ENCODE measurements at places on chromosomes 2 and 18.

GRCh38 chr2:37443082-37443481 is 98.7 kb downstream of the QPCT start:
- no peak for DNase-seq

DNA sequence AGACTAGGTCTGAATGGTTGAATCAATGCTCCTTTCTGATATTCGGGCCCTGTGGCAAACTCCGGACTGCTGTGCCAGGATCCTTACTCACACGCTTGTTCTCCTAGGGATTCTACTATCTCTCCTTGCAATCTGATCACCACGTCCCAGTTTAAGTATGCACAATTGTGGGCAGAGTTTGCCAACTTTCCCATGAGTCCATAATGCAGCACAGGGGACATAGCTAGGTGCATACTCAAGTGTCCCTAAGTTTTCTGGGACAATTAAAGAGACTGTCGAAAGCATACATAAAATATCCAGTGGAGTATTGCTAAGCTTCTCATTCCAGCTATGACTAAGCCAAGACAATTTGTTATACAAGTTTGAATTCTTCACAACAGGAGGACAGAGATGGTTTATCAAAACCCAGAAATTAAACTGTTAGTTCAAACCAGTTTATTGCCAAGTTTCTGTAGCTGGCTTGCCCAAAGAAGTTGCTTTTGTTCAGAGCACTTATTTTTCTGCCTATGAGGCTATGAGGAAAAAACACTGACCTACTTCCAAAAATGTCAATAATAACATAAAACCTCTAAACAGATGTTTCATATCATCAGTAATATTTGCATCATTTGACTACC is 136.1 kb downstream of the EXOC6B start:
- DNase-seq, result no peak

DNA sequence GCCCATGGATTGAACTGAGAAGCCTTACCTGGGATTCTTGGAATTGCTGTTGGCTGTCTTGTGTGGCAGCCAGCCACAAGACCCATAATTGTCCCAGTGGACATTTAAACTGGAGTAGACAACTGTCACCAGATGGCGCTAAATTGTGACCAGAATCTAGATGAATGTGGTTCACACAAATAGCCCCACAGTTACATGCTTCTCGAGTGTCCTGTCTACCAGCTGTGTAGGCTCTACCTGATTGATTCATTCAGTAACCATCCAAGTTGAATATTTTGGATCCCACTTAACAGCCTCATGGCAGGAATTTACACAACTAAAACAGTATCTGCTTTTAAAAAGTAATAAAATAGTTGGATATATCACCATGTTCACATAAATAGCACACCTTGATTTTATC is 73.2 kb downstream of the MAP4K4 start:
- DNase-seq, result no peak

DNA sequence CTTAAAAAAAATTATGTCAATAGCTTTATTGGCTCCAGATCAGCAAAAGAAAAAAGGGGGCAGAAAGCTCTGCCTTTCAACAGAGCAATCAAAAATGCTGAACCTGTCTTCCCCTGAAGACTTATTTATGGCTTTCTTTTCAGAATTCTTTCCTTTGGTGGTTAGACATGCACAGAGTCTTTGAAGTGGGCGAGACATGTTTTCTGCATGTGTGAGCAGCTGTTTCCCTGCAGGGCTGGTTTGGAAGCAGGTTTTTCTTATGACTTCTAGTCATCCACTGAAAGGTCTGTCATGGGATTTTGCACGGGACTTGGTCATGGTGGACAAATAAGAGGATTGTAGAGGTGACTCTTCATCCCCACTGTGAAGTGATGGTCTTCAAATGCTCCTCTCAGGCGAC is 160.3 kb downstream of the VAPA start:
- DNase-seq, result no peak

DNA sequence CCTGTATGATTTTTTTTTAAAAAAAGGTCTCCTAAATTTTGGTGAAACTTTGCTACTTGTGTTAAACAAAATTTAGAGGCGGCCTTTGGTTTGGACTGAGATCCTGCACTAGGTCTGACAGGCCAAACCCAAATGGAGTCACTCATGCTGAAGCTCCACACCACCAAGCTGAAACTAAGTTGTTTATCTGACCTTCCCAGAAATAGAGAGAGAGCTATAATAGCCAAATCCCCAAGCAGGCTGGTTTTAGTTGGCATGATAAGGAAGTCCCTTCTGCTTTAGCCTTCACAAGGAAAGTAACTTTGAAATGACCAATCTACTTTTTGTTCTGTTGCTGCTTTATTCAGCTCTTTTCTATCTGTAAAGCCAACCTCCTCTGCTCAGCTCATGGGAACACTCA is 17.1 kb upstream of the THUMPD2 start:
- DNase-seq, result no peak

- no peak for DNase-seq
These were observed 114.6 kb downstream of the ACVR1 start for GRCh38 chr2:157761520-157761919.

DNA sequence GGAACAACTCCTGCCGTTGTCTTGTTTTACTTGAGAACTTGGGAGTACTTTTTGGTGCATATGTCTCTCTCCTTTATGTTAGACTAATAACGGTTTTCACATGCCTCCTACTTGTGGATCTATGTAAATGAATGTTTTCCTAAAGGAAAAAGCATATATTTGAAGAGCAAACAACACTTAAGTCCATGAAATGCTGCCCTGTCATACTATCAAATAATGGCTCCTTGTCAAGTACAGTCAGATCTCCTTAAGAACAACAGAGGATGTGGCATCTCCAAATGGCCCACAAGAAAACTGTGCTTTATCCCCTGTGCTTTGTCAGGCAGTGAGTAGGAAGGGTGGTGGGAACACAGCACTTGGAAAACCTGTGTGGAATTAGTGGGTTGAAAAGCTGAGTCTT is 198.2 kb downstream of the PTGR3 start:
- DNase-seq, result no peak

DNA sequence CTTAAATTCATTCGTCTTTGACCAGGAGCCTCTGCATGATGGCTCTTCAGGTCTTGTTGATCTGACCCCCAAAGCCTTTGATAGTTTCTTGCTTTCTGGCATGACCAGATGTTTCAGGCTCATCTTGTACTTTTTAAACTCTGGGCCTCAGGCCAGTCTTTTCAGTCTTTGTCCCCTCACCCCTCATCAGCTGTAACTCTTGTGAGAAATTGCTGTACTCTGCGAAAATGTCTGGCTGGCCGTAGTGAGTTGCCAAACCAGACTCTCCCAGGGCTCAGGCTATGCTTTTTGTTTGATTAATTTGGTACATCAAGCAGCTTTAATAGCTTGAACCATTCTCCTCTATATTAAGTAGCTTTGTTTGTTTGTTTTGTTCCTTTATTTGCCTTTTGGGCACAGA is 75.9 kb downstream of the BABAM2 start:
- DNase-seq, result no peak

GRCh38 chr18:3265564-3266033 is 3.7 kb downstream of the MYL12B start:
- no peak for DNase-seq

- DNase-seq, result no peak
These were observed 8.1 kb downstream of the SMAD7 start for GRCh38 chr18:48942554-48943261.

DNA sequence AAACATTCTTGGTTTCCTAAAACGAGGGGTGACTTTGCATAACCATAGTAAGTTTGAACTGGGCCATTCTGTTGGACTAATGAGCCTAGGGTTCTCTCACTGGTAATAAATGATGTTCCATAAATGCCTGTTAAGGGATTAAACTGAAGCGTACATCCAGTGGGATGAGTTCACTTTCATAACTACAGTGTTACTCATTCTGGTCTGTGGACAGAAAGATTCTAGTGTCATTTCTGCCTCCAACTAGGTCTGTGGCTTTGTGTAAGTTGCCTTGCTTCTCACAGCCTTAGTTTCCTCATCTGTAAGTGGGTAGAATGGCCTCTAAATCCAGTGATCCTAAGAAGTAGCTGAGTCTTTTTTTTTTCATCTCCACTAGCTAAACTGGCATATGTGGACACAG is 1860.6 kb upstream of the PIK3C3 start:
- DNase-seq, result no peak

- DNase-seq, result no peak
These were observed 115.2 kb downstream of the TTC32 start for GRCh38 chr2:19786408-19787058.

DNA sequence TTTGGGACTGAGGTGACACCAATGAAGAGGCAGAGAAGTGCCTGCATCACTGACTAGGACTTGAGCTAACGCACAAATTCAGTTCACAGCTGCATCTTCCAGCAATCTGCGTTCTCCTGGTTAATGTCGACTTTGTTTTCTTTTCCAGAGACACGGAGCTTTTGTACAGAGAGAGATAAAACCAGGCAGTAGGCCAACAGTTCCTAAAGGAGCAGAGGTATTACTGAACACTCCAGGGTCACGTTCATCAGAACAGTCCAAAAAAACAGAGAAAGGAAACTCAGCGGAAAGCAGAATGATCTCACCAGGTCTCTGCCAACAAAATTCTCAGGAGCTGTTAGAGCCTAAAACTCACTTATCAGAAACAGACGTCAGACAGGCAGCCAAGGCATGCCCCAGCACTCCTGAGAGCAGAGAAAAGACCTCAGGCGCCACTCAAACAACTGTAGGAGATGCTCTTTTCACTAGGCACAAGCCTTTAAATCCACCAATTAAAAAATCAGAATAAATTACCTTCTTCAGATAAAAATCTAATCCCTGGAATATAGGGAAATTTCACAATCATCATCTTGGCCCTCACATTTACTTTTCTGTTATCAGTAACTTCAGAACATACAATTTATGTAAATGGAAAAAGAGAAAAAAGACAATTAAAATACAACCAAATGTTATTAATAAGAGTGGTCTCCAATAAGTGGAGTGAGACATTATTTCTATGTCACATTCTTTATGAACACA is 95.9 kb upstream of the SPTBN1 start:
- DNase-seq, result no peak

- DNase-seq, result no peak
These were observed 52.1 kb downstream of the NEMP2 start for GRCh38 chr2:190482451-190482850.

- no peak for DNase-seq
These were observed 49.1 kb upstream of the MYCN start for GRCh38 chr2:15890936-15891905.

- no peak for DNase-seq
These were observed 1627.6 kb upstream of the ZEB2 start for GRCh38 chr2:146147448-146148012.

GRCh38 chr2:229087843-229088516 is 183.1 kb downstream of the PID1 start:
- DNase-seq, result no peak

DNA sequence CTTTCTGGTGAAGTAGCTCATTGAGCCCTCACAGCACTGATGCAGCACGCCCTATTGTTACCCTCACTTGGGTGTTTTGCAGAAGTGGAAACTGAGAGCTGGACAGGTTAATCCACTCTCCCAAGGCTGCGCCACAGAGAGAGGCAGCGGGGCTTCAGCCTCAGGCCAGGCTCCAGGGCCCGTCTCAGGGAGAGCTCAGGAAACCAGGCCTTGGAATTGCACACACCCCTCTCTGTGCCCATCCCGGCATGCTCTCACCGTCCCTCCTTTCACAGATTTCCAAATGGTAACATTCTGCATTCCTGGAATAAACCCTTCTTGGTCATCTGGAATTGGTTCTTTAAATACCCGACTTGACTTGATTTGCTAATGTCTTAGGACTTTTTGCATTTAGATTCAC is 51.5 kb downstream of the TWIST2 start:
- no peak for DNase-seq

DNA sequence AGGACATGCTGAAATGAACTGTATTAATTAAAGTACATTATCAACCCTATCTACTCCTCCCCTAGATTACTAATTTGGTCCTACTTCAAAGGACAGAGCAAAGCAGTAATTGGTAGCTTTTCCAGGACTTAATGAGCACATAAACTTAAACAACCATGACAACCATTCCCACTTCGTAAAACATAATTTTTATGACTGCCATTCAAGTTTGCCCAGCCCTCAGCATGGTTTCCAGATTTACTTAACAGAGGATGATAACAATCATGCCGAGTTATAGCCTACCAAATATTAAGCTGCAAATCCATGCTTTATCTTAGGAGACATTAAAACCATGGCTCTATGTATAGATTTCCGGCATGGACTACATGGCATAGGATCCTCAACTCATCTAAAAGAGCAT is 401.1 kb upstream of the CHAC2 start:
- DNase-seq, result no peak

GRCh38 chr18:56393870-56394269 is 244.5 kb downstream of the TXNL1 start:
- DNase-seq, result no peak

- DNase-seq, result no peak
These were observed 68.6 kb downstream of the NABP1 start for GRCh38 chr2:191746346-191747169.

DNA sequence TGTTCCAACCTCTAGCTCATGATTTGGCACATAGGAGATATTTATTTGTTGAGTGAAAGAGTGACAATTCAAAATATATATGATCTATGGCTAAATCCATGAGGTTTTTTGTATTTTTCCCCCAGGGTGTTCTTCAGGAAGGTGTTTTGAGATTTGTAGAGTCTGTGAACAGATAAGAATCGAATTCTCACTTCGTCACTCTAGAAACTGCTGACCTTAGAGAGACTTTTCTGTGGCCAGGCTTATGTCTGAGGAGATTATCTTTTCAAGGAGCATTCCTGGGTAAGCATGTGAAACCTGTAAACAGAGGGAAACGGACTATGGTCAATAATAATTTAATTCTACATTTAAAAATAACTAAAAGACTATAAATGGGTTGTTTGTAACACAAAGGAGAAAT is 849 bp upstream of the ITGB6 start:
- DNase-seq, result no peak

GRCh38 chr2:38945911-38946310 is 56.2 kb downstream of the ARHGEF33 start:
- no peak for DNase-seq

GRCh38 chr2:158498043-158498748 is 41.4 kb downstream of the PKP4 start:
- no peak for DNase-seq

- peak; percentile 36 for DNase-seq
These were observed 133.9 kb downstream of the ATP9B start for GRCh38 chr18:79203017-79203605.

All from activated CD8-positive, alpha-beta memory T cell treated with anti-CD3 and anti-CD28 coated beads, Interleukin-2, amount 50 U/mL, for 4 hours (primary cell).